ENCODE measurements at places on chromosomes 12 and 14.

- peak; percentile 89 for DNase-seq
Observed at GRCh38 chr12:112381883-112382796, at the start of gene HECTD4. Gene HECTD4, minus strand, starts transcription at chr12:112382431. Its CDS starts 303 bp downstream, at chr12:112382128.

GRCh38 chr14:59213368-59214315 lies 25.2 kb downstream of the DAAM1 start:
- peak; percentile 71 for DNase-seq

- DNase-seq: no peak
Observed at GRCh38 chr12:79155683-79156082, 291.1 kb downstream of the SYT1 start.

- DNase-seq: no peak
Observed at GRCh38 chr14:85921241-85921640, 391.3 kb downstream of the FLRT2 start.

GRCh38 chr12:122082621-122083356 lies 4.2 kb downstream of the MLXIP start:
- no peak for DNase-seq

DNA sequence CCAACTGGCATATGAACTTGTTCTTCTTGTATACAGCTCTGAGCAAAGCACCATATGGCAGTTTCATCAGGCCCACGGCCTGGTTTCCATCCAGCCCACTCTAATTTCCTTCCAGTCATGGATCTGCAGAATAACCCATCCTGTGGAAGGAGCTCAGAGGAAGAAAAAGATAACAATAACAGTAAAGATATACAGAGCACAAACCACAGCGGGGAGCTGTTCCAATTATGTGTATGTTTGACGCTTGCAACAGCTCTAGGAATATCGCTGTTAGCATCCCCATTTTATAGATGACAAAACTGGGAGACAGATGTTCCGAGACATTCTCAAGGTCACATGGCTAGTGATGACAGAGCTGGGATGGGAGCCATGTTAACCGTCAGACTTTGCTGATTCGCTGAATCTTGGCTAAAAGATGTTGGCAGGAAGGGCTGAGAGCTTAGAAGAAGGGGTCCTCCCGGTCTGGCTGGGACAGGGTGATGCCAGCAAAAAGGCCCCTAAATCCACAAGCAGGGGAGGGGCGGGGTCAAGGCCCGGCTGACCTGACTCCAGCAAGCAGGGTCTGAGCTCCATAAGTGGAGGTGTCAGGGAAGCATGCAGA lies 34.4 kb upstream of the CIPC start:
- DNase-seq: no peak

GRCh38 chr12:100375038-100375735 lies 18.3 kb downstream of the SLC17A8 start:
- peak; percentile 20 for DNase-seq

DNA sequence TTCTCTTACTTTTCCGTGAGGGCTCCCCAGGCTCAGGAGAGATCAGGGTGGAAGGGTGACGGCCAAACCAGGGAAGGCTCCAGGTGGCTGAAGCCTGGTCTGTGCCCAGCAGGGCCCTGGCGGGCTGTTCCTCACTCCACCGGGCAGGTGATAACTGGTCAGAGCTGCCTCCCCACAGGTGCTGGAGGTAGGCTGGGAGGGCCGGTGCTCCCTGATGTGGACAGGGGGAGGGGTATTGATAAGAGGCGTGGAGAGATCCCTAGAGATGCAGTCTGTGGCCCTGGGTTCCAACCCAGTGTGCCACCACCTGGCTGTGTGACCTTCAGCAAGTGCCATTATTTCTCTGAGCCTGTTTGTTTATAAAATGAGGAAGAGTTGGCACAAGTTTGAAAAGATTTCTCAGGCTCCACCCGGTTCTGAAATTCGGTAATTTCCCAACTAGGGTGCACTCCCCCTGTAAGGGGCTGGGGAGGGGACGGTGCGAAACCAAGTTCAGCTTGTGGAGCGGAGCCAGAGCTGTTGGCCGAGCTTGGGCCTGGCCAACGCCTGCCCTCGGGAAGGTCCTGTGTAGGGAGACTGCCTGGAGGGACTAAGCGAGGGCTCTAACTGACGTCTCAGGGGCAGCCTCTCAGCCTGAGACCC lies 1.0 kb upstream of the NR4A1 start:
- DNase-seq: no peak

- no peak for DNase-seq
Observed at GRCh38 chr14:60553808-60554207, 44.9 kb downstream of the SIX6 start.

GRCh38 chr12:52925717-52926595 lies 21.1 kb upstream of the KRT8 start:
- DNase-seq: peak; percentile 88

- DNase-seq: no peak
Observed at GRCh38 chr12:7989827-7990491, 42.6 kb upstream of the FOXJ2 start.

DNA sequence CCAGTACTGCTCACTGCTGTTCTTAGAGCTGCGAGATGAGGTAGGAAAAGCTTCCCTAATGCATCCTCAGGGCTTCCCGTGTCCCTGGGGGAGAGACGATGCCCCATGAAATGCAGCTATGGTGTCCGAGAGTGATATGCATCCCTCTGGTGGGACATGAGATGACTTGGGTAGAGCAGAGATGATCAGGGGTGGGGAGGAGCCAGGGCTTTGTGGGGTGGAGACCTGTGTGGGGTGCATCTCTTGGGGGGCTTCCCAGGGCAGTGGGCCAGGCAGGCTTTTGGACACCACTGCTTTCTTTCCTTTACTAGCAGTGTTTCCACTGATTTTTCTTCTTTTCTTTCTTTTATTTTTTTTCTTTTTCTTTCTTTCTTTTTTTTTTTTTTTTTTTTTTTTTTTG lies 147.3 kb downstream of the ADGRD1 start:
- DNase-seq: no peak

DNA sequence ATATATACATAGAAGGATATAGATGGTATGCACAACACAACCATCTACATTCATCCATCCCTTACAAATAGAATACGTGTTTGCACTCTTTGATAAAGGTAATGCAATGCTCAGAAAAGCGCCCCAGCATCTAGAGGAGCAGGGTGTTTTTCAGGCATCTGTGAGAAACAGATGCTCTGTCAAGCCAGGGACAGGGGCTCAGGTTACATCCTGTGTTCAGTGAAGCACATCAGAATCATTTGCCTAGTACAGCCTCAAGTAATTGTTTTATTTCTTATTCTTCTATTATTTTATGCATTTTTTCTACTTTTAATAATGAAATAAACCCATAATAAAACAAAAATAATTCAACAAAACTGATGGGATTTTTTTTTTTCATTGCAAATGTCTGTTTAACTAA lies 50.5 kb upstream of the HIF1A start:
- peak; percentile 61 for DNase-seq

- no peak for DNase-seq
Observed at GRCh38 chr12:109735825-109736551, 22.4 kb downstream of the FAM222A start.

DNA sequence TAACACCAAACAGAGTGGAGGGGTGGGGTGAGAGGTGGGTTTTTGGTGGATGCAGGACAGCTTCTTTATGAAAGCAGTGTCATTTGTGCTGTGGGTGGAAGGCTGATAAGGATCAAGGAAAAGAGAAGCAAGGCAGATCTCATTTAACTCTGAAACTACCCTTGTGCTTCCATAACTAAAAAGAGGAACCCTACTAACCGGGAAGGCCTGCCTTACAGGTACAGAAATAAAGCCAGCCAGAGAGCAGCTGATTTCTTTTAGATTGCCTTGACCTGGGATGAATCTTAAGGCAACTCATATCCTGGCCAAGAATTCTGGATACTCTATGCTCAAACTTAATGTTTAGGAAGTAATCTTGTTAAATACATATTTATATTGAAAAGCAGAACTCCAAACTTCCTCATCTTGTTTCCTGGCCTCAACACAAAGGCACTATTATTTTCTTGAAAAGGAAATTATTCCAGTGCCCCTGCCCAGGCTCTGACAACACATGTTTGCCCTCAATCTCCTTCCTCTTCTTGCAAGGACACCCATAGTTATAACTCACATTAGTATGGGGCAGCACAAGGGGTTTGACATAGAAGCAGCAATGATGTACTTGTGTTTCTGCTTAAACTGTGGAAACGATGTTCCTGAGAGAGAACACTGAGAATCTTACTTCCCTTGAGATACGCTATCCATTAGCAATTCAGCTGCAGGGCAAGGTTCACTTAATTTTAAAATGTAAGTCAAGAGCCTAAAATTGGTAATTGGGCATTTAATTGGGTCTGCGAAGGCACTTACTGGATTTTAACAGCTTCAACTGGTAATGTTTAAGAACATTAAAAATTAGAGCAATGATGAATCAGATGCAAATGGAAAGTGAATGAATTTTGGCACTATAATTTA lies 173.7 kb downstream of the STXBP6 start:
- no peak for DNase-seq

- DNase-seq: no peak
Observed at GRCh38 chr12:4064008-4064407, 190.8 kb upstream of the PARP11 start.

- no peak for DNase-seq
Observed at GRCh38 chr14:65208548-65208947, 106.2 kb upstream of the MAX start.

GRCh38 chr12:87960566-87960965 lies 68.6 kb downstream of the C12orf50 start:
- no peak for DNase-seq

DNA sequence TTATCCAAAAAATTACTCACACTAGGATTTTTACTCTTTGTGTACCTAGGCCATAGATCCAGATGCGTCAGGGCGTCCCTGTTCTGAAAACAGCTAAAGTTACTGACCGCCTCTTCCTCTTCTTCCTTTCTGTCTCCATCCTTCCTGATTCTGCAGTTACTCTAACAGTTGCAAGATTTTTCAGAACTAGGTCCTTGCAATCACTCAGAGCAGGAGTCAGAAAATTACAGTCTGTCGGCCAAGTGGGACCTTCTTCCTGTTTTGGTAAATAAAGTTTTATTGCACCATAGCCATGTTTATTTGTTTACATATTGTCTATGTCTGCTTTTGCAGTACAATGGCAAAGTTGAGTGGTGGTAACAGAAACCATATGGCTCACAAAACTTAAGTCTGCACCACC lies 25.6 kb upstream of the FGF6 start:
- DNase-seq: no peak

- no peak for DNase-seq
Observed at GRCh38 chr12:5456030-5456429, 24.1 kb downstream of the NTF3 start.

DNA sequence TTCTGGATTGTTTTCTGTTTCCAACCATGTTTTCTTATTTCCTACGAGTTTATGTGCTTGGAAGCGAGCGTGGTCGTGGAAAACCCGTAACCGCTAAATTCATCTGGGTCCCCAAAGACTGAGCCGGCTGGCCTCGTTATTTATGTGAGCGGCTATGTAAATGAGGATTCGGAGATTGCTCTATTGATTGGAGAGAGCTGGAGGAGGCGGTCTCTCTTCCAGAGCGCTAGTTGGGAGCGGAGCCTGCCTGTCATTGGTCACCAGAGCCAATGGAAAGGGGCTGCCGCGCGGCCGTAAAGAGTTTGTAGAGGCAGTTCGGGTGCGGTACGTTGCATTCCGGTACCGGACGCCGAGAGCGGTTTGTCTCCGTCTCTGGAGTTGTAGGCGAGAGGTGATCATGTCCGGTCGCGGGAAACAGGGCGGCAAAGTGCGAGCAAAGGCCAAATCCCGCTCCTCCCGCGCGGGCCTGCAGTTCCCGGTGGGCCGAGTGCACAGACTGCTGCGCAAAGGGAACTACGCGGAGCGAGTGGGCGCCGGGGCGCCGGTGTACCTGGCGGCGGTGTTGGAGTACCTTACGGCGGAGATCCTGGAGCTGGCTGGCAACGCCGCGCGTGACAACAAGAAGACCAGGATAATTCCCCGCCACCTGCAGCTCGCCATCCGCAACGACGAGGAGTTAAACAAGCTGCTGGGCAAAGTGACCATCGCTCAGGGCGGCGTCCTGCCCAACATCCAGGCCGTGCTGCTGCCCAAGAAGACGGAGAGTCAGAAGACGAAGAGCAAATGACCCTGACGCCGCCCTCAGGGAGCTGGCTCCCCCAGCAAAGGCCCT lies 29.0 kb downstream of the WBP11 start:
- no peak for DNase-seq

DNA sequence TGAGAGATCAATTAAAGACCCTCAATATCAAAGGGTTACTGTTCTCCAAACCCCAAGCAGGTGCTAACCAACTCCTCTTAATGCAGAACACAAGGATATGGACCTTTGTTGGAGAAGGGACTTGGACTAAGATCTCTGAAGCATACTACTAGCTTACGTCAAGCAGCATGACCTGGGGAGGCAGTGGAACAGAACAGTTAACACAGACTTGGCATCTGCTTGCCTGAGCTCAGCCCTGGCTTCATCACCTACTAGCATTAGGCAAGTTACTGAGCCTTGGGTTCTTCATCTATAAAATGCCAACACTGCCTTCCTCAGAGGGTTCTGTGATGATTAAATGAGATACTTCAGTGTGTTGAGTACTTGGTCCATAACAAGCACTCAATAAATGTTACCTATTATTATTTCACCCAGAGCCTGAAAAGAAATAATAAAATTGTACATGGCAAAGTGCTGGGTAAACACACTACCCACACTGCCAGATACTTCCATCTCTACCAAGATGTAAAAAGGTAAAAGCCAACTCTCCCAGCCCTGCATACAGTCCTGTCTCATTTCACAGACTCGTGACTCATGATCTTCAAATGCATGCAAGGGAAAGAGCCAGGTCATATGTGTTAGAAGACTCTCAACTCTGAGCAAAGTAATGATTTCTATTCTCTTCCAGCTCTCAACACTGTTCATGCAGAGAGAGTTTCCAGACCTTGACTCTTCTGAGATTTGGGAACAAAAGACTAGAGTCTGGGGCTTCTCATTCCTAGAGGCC lies 39.7 kb downstream of the FMNL3 start:
- DNase-seq: no peak

DNA sequence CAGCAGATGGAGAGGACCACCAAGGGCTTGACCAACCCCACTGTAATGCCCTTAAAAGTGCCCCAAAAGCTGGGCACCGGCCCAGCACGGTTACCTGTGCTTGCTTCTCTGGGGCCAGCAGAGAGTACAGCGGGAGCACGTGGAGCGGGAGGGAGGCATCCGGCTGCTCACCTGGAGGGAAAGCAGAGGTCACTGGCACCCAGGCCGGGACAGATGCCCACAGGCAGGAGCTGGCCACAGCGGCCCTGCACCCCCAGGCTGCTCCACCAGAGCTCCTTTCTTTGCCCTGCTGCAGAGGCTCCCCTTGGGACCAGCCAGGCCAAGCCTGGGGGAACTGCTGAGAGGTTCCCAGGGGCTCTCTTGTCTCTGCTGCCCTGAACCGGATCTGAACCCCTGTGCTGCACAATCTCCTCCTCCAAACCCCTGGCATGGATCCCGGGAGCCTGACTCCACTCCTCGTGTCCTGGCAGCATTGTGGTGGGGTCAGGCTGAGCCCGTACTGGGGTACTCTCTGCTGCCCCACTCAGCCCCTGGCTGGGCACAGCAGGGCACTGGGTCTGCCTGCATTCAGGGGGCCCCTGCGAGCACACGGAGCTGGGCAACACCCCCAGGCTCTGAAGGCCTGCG lies 24.0 kb downstream of the DHX37 start:
- peak; percentile 9 for DNase-seq

GRCh38 chr12:59179231-59179630 lies 258.9 kb upstream of the LRIG3 start:
- DNase-seq: no peak

- DNase-seq: no peak
Observed at GRCh38 chr12:62210422-62210821, 49.8 kb upstream of the USP15 start.

Measured in NCI-H2107 (cell line).